Fibroblast of skin of left biceps (primary cell): ENCODE measurements at places on chromosomes 6 and 20.
A peak's percentile ranks its signal among the peaks of the same experiment; 100 is the strongest.

- DNase-seq: no peak
Measured at GRCh38 chr6:29142309-29142708, 28.4 kb upstream of the OR2J2 start.

- no peak for DNase-seq
Measured at GRCh38 chr6:147808640-147809039, 300.1 kb downstream of the SAMD5 start.

GRCh38 chr20:31897541-31897940 is 27.1 kb downstream of the TTLL9 start:
- no peak for DNase-seq

GRCh38 chr6:16844183-16844582 is 82.9 kb upstream of the ATXN1 start:
- peak; percentile 42 for DNase-seq

DNA sequence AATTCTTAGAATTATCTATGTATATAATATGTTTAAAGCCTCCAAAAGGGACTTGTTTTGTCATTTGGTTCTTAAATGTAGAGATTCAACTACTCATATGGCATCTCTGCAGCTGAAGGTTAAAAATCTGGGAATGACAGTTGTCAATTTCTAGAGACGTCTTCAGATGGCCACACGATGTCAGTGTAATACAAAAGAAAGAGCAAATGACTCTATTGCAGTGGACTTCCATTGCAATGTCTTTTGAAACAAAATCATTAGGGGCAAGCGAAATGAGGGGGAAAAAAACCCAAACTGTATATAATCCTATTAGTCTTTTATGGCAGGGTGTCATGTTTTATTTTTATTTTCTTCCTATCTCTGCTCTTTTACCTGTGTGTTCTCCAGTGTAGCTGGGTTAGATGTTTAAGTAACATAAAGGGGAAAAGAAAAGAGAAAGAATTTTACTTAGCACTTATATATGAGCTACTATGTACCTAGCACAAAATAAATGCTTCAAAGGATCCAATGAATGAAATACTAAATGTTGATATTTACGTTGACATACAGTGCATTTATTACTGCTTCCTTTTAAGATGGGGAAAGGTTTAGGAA is 26.2 kb downstream of the CCN2 start:
- no peak for DNase-seq

GRCh38 chr20:20277894-20278335 is 90.0 kb upstream of the INSM1 start:
- DNase-seq: no peak
